ENCODE measurements at places on chromosomes 5 and 9. TPM values are rescaled to one million over a fixed set of nuclear protein-coding genes. Genes with fewer than 3 reads are reported as not detected.

Gene GPR150
- total RNA-seq = 0.74 TPM

- DNase-seq = no peak
- H3K4me3 ChIP-seq = no peak overlapping the region
- H3K27me3 ChIP-seq = peaks cover 31% of the 10 kb centered on the region
- peaks cover 9% of the 10 kb centered on the region for H3K4me1 ChIP-seq
- no peaks in the 10 kb centered on the region for H3K36me3 ChIP-seq
These were observed 31.7 kb downstream of the PRRX2 start for GRCh38 chr9:129696944-129697655.

DNA sequence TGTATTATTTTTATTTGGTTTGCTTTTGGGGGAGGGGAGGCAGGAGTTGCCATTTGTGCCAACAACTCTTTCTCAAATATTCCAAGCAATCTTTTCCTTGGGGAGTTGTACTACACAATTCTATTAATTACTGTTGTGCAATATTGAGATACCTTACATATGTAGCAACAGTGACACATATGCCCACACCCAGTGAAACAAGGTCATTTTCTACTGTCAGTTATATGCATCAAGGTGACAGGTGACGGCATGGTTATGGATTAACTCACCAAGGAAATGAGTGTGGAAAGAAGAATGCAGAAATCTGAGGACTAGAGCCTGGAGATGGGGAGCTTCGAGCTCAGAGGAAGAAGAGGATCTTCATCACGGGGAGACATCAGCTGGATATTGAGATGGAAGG is 17.9 kb upstream of the MSMP start:
- H3K27me3 ChIP-seq = no peaks in the 10 kb centered on the region
- no peaks in the 10 kb centered on the region for H3K4me1 ChIP-seq
- no peak overlapping the region for H3K27ac ChIP-seq
- H3K36me3 ChIP-seq = no peaks in the 10 kb centered on the region

GRCh38 chr5:91211997-91212713 is 171.0 kb downstream of the ARRDC3 start:
- H3K4me1 ChIP-seq = no peaks in the 10 kb centered on the region
- no peaks in the 10 kb centered on the region for H3K36me3 ChIP-seq
- no peak for DNase-seq
- H3K27me3 ChIP-seq = peaks cover 4% of the 10 kb centered on the region
- H3K4me3 ChIP-seq = no peak overlapping the region
- H3K27ac ChIP-seq = no peak overlapping the region

GRCh38 chr5:122907276-122907675 is 61.9 kb downstream of the SNX24 start:
- H3K27me3 ChIP-seq = no peaks in the 10 kb centered on the region
- H3K4me1 ChIP-seq = peaks cover 8% of the 10 kb centered on the region
- H3K4me3 ChIP-seq = no peak overlapping the region
- no peaks in the 10 kb centered on the region for H3K36me3 ChIP-seq
- no peak overlapping the region for H3K27ac ChIP-seq

DNA sequence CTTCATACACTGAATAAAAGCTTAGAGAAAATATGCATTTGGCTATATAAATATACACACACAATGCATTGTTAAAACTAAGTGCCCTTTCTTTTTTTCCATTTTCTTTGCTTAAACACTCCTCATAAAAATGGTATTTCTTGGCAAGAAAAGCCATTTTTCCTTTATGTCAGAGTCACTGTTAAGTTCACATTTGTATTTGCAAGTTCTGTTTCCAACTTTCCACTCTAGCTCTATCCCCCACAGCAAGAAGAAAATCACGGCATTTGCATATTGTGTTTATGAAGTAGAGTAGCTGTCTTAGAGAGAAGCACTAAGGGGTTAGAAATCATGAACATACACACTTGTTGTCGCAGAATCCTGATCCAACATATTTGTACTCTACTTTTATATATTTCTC is 662.1 kb upstream of the MEF2C start:
- no peaks in the 10 kb centered on the region for H3K36me3 ChIP-seq
- H3K27me3 ChIP-seq = no peaks in the 10 kb centered on the region
- DNase-seq = no peak
- no peak overlapping the region for H3K27ac ChIP-seq
- no peak overlapping the region for H3K4me3 ChIP-seq

GRCh38 chr5:58998544-58998943 is 415.7 kb downstream of the RAB3C start:
- H3K27ac ChIP-seq = no peak overlapping the region
- H3K4me3 ChIP-seq = no peak overlapping the region
- H3K4me1 ChIP-seq = peaks cover 48% of the 10 kb centered on the region
- peaks cover 38% of the 10 kb centered on the region for H3K36me3 ChIP-seq
- no peaks in the 10 kb centered on the region for H3K27me3 ChIP-seq

GRCh38 chr5:67896311-67896929 is 319.1 kb upstream of the PIK3R1 start:
- DNase-seq = no peak
- no peak overlapping the region for H3K4me3 ChIP-seq
- H3K4me1 ChIP-seq = no peaks in the 10 kb centered on the region

All from activated CD8-positive, alpha-beta T cell treated with anti-CD3 and anti-CD28 coated beads, Interleukin-2, amount 10 ng/mL, durations not matched to agents 7 days and 5 days (primary cell).